ENCODE measurements at places on chromosomes 5 and 9.
A peak's percentile ranks its signal among the peaks of the same experiment; 100 is the strongest.

DNA sequence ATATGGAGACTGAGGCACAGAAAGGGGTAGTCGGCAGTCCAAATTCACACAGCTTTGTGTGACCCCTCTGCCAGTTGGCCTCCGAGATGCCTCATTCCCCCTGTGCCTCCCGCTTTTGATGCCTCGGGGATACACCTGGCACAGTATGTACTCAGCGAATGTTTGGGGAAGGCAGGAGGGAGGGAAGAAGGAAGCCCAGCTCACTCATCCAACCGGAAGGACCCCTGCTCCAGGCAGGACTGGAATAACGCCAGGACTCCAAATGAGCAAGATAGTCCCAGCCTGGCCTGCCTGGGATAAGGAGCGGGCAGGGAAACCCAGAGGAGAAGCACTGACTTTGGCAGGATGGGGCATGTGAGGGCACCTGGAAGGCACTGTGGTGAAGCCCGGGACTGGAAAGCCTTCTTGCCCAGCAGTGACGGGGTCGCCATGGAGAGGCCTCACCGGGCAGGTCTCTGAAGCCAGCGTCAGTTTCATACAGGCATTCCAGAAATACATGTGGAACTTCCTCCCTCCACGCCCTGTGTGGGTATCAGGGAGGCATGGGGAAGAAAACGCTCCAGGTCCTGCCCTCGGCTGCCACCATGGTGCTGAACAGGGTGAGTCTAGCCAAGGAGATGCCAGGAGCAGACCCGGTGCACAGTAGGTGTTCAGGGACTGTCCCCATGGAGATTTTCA is 20.3 kb downstream of the LMX1B start:
- DNase-seq = no peak

DNA sequence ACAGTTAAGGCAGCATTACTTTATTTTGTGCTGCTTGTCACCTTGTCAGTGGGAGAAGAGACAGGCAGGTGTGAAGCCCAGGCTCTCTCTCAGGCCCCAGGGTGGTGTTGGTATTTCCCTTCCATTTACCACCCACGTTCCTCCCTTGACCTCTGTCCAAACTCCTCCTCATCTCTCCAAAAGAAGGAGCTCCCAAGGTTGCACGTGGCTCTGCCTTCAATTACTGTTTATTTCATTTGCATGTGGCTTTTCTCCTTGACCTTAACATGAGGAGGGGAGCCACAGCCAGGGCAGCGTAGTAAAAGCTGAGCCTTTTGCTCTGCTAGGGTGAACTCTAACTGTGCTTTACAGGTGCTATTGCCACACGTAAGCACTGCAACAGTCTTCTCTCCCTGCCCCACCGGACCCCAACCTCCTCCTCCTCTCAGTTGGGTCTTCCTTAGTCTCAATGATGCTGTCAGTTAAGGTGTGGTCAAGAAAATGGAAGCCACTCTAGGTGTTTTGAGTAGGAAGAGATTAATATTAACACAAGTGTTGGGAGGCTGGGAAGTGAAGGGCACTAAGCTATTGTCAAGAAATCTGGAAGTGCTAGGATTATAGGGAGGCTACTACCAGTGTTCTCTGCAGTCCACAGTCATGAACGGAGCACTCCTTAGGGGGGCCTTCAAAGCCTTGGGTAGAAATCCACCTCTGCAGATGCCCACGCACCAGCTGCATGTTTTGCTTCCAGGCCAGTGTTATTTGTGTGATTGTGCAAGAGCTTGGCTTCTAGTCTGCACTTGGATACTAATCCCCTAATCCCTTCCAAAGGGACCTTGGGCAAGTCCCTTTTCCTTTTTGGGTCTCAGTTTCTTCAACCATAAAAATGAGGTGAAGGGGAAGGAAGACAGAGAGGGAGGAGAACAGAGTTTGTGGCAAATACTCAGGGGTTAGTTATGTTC is 3.9 kb upstream of the ALDH1B1 start:
- no peak for DNase-seq

DNA sequence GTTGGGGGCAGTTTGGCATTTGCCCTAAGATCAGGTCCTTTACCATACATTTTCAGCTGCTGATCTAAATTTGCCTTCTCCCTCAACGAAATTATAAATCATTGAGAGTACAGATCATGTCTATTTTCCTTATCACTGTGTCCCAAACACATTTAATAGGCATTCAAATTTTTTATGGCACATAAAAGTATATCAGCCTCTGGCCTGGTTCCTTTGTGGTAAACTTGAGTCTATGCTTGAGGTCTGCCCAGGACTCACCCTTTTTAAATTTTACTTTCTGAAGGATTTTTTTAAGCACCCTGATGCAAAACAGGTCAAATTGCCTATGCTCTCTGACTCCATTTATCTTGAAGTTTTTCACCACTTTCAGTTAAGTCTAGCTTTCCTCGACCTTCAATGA is 163.6 kb upstream of the GRIN3A start:
- DNase-seq = no peak

GRCh38 chr5:38445374-38446028 is 110.9 kb downstream of the LIFR start:
- DNase-seq = no peak

DNA sequence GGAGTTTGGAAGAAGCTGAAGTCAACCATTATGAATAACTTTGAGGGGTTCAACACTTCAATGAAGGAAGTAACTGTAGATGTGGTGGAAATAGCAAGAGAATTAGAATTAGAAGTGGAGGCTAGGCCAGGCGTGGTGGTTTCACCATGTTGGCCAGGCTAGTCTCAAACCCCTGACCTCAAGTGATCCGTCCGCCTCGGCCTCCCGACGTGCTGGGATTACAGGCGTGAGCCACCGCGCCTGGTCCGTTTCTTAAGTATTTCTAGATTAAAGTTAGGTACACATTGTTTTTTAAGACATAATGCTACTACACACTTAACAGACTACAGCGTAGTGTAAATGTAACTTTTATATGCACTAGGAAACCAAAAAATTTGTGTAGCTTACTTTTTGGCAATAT is 14.1 kb downstream of the FNIP1 start:
- no peak for DNase-seq

GRCh38 chr5:23112237-23112636 is 259.1 kb upstream of the CDH12 start:
- DNase-seq = no peak

GRCh38 chr5:93658044-93658443 is 75.0 kb downstream of the NR2F1 start:
- no peak for DNase-seq

GRCh38 chr9:121773286-121773953 is 122.0 kb downstream of the DAB2IP start:
- no peak for DNase-seq

DNA sequence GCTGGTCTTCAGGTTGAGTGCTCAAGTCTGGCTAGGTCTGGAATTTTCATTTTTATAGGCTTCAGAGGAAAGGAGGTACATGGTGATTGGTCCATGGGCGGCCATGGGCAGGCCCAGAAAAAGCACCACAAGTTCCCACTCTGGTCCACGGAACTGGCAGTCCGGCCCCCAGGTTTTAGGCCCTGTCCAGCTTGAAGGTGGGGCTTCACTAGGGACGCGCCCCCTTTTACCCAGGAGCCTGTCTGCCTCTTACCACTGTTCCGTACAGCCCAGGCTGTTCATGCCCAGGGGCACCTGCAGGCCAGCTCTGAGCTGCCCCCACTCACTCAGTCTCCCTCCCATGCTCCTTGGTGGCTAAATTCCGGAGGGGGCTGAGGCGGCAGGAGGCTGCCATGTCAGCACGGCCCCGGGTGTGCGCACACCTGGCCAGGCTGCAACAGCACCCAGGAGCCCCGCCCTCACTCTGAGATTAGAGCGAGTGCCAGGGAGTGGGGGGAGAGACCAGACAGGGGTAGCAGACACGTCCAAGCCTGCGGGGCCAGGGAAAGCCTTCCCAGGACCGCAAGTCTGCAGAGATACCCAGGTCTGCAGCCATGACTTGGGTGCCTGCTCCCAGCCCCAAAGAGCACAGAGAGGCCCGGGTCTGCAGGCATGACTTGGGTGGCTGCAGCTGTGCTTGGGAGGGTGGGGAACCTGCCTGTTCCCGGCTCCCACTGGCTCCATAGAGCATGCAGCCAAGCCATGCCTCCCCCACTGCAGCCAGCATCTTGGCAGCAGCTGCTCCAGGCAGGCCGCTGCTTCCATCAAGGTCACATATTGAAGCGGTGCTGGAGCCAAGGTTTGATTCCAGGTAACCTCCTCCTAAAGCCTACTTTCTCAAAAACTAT is 390.2 kb upstream of the SGCD start:
- no peak for DNase-seq

GRCh38 chr9:127628758-127629467 is 16.8 kb downstream of the STXBP1 start:
- no peak for DNase-seq

- DNase-seq = no peak
These were observed 27.2 kb downstream of the TMOD1 start for GRCh38 chr9:97528529-97529230.

DNA sequence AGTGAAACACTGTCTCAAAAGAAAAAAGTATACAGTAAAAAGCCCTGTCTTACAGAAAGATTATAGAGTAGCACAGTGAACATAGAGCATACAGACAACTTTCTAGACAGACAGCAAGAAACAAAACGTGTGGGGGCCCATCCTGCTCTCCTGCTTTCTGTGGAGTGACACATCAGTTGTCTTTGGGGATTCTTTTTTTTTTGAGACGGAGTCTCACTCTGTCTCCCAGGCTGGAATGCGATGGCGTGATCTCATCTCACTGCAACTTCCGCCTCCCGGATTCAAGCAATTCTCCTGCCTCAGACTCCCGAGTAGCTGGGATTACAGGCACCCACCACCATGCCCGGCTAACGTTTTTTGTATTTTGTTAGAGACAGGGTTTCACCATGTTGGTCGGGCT is 14.9 kb downstream of the CDHR2 start:
- DNase-seq = no peak

DNA sequence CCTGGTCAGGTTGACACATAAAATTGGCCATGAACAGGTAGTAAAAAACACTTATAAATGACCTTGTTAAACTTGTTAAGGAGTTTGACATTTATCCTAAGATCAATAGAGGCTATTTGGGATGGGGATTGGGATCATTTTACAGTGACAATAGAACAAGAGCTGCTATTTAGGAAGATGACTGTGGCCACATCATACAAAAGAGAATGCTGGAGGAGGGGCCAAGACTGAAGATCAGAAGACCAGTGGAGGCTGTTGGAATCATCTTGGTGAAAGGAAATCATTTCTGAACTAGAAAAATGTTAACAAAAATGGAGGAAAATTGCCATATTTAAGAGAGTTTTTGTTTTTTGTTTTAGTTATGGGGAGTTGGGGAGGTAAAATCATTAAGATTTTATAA is 304.8 kb upstream of the TLE4 start:
- DNase-seq = no peak

DNA sequence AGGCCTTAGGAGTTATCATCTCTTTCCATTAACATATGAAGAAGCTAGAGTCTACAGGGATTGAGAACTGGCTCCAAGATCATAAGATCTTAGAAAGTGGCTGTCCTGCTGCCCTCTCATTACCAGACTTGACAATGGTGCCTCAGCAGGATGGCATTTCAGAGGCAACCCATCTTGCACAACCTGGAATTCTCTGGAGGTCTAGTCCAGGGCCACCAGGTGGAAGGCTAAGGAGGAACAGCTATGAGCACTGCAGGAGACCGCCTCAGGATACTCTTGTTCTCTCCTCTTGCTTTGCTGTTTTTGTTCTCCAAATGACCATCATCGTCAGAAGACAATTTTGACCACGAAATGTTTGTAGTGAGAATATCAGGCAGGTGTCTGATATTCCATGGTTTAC is 322.6 kb downstream of the FBXL17 start:
- DNase-seq = no peak

DNA sequence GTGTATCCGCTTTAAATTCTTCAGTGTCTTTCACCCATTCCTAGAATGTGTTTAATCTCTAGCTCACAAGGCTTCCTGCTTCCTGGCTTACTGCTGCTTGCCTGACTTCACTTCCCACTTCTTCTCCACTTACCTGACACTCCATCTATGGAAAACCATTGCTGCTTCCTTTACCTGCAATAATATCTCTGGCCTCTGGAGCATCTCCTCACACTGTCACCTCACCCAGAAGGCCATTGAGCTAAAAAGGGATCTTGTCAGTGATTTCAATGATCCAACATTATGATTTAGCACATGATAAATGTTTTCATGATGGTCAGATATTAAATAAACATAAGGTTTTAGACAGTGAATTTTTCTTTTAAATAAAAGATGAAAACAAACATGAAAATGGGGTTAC is 281.1 kb downstream of the MRPS30 start:
- DNase-seq = no peak

GRCh38 chr9:135498381-135499126 is 1.9 kb upstream of the MRPS2 start:
- DNase-seq = no peak

- no peak for DNase-seq
These were observed 123.7 kb downstream of the VCAN start for GRCh38 chr5:83595217-83595616.

DNA sequence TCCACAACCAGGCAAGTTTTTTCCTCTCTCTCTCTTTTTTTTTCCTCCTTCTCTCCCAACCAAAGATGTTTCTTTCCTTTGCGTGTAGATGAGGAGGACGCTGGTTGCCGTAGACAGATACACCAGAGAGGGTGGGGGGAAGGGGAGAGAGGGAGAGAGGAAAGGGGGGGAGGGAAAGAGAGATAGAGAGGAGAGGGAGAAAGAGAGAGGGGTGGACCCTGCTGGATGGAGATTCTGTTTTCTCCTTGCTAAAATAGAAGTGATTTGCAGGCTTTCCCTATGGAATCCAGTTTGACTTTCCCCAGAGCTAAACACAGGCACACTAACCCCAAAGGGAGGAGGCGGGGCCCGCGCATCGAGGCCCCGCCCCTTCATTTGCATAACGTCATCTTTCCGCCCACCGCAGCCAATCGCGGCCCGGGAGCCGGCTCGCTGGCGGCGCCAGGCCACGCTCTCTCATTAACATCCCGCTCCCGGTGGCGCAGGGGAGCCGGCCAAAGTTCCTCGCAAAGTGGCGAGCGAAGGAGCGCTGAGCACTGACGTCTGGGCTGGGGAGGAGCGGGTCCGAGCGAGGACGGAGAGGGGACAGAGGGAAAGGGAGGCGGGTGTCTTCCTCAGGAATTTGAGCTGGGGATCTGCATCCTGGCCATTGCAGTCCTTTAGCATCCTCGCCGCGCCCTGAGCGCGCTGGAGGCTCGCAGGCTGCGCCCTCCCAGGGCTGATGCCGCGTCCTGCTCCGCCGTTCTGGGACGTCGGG is 487 bp upstream of the EBF1 start:
- peak; percentile 74 for DNase-seq

DNA sequence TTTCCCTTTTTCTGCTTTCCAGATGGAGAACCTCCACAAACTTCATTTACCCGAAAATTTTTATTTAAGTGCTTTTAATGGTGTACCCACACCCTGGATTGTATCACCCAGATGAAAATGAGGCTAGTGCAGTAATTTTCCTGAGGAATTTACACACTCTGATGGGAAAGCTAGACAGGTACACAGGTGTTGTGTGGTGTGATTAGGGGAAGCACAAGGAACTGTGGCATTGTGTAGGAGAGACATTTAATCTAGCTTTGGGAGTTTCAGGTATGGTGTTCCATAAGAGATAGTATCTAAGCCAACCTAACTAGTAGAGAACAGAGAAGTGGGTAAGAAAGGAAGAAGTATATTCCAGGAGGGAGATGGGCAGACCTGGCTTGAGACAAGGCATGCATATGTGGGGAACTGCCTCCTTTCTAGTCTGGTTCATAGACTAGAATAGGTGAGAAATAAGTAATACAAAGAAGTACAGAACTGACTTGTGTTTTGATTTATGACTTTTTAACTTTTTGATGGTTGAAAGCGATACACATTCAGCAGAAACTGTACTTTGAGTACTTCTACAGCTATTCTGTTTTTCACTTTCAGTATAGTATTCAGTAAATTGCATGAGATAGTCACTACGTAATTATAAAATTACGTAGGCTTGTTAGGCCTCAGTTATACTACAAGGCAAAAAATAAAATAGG is 22.9 kb upstream of the ROPN1L start:
- no peak for DNase-seq

All from activated T-cell treated with anti-CD3 and anti-CD28 coated beads, Interleukin-2, amount 50 U/mL, for 4 hours (primary cell).